MG63 (cell line): ENCODE measurements at places on chromosomes 12 and 14. TPM values are rescaled to one million over a fixed set of nuclear protein-coding genes. Genes with fewer than 3 reads are reported as not detected.

The PAX9 gene
- total RNA-seq: 0.99 and 1.2 TPM in 2 replicates

The ZBTB25 gene
- 0.57 and 1.6 TPM in 2 replicates for total RNA-seq

GRCh38 chr14:76473481-76474263, 97.7 kb downstream of the ESRRB start:
- no peak for DNase-seq

DNA sequence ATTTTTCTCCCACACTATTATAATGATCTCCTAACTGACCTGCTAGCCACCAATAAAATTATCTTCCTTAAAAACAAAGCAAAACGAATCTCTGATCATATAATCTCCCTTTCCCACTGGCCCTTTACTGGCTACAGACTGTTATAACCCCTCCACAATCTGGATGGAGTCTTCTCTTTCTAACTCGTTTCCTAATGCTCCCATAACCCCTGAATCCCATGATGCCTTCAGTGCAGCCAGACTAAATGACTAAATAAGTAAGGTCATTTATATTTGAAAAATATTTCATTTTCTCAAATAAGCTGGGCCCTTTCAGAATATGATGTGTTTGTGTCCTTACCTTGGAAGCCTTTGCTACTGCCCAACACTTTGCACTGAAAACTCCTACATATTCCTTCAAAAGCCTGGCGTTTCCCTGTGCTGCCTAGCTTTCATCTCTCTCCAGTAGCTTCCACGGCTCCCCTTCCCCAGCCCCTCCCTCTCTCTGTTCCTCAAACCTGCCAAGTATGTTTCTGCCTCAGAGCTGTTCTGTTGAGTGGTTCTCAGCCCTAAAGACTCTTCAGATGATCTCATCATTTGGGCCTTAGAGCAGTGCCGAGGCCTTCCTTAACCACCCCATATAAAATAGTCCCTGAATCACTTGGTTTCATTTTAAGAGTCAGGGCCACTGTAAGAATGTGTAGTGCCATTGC, 91.7 kb downstream of the MYRFL start:
- DNase-seq: no peak

The TMPRSS12 gene
- total RNA-seq: not detected in 2 replicates

The PLA2G1B gene
- total RNA-seq: not detected in 2 replicates

- DNase-seq: no peak
Observed at GRCh38 chr14:90924621-90925340, 108.6 kb upstream of the TTC7B start.

DNA sequence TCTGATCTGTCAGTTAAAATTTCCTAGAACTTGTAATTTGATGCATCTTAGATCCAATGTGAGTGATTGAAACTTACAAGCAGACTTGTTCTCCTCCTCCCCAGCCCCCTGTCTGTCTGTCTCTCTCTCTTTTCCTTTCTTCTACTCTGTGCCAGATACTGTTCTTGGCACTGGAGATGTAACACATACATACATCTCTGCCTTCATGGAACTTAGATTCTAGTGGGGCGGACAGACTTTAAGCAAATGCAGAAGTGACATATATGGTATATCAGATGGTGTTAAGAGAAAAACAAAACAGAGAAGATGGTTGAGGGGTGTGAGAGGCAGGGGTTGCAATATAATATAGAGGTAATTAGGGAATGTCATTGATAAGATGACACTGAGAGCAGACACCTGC, 6.6 kb downstream of the CHST11 start:
- DNase-seq: no peak

GRCh38 chr12:96719660-96720362, 187.2 kb upstream of the NEDD1 start:
- no peak for DNase-seq

The RNF212B gene
- not detected in 2 replicates for total RNA-seq

DNA sequence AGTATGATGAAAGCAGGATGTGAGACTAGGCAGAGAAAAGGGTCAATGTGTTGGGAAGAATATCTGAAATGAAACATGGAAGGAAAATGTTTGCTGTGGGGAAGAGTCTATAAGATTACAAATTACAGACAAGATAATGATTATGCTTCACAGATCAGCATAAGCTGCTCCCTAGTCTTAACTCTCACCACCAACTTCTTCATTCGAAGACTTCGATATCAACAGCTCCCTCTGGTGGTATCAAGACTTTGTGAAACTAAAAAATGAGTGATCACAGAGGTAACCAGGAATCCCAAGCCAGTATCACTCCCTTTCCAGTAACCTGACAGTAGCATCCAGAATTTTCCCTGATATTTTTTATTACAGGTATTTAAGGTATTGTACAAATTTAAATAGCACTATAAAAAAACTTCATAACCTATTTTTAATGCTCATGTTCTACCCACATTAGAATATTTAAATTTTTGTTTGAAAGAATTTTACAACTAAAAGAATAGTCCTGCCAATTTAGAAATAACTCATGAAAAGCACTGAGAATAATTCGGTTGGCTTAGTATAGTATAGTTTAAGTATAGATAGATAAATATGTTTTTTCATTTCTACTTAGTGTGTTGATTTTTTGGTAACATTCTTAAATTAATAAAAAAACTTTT, 84.4 kb downstream of the C2CD5 start:
- no peak for DNase-seq

GRCh38 chr12:39935275-39935674, 170.6 kb downstream of the SLC2A13 start:
- no peak for DNase-seq
